ENCODE measurements at places on chromosomes 5 and 9. TPM values are rescaled to one million over a fixed set of nuclear protein-coding genes. Genes with fewer than 3 reads are reported as not detected.

RPL35 gene
- total RNA-seq: 1,595 TPM

SLC9A3 gene
- 0.98 TPM for total RNA-seq

PPP1R2B gene
- under 0.01 TPM for total RNA-seq

BTNL3 gene
- not detected for total RNA-seq

PCDHA10 gene
- total RNA-seq: under 0.01 TPM

ATP10B gene
- total RNA-seq: not detected

TEK gene
- total RNA-seq: 0.73 TPM

CDH12 gene
- not detected for total RNA-seq

All from subcutaneous preadipocyte (primary cell).